Lower lobe of right lung (tissue), 2 donors: ENCODE measurements at places on chromosomes 13 and 19.
A peak's percentile ranks its signal among the peaks of the same experiment; 100 is the strongest.

DNA sequence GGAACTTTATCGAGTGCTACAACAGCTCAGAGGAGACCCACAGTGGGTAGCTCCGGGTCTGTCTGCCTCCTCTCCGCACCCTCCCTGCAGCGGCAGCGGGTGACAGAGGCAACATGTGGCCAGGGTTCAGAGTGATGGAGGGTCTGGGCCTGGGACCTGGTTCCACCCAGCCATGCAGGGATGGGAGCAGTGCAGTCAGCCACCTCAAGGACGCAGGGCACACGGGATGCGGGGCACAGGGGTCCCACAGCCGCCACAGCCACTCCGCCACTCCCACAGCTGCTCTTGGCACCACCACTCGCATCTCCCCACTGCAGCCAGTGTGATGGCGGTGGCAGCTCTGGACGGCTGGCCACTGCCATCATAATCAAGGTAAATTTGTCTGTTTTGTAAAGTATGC, 892.9 kb downstream of the OLFM4 start:
- no peak for DNase-seq

DNA sequence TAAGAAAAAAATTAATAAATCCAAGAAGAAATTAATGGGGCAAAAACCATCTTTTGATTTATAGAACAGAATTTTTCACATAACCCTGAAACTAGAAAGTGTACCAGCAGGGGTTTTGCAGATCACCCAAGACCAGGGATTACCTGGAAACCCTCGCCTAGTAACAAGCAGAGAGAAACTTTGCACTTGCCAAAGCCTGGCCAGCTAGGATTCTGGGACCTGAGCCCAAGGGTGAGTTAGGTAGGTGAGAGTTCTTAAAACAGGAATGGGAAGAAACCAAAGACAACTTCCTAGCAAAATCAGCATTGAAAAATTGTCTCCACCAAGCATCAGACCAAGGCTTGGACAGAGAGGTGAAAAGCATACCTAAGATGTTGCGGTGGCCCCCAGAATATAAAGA, 247.0 kb upstream of the NBEA start:
- no peak for DNase-seq

- DNase-seq = no peak
Observed at GRCh38 chr19:31266196-31266595, 83.0 kb downstream of the TSHZ3 start.

DNA sequence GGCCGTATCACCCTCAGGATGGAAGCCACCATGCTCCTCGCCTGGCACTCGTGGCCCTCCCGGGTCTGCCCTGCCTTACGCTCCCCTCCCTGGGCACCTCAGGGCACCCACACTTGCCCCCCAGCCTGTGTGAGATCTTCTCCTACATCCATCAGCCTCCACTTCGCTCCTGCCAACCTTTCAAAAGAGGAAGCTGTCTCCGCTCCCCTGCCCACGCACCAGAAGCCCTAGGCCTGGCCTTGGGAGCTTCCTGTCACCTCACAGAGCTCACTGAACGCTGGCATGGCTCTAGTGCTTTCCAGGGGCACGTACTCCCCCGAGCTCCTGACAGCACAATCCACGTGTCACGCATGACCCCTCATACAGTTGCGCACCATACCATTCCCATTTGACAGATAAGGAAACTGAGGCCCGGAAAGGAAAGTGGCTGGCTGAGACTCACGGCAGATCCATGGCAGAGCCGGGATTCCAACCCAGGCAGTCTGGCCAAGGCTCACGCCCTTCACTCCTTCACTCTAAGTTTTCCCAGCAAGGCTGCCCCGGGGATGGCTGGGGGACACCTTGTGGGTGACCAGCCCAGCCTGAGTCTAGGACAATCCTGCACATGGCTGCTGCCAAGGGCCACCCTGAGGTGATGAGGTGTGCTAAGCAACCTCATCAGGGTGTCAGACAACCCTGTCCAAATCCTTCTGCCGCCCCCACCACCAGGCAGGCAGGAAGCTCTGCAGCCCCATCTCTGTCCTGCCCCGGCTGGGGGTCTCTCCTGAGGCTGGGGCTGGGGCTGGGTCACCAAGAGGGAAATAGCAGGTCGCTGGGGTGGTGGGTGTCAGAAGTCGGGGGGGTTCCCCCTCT, 19.3 kb downstream of the PPP1R12C start:
- peak; percentile 78 for DNase-seq

DNA sequence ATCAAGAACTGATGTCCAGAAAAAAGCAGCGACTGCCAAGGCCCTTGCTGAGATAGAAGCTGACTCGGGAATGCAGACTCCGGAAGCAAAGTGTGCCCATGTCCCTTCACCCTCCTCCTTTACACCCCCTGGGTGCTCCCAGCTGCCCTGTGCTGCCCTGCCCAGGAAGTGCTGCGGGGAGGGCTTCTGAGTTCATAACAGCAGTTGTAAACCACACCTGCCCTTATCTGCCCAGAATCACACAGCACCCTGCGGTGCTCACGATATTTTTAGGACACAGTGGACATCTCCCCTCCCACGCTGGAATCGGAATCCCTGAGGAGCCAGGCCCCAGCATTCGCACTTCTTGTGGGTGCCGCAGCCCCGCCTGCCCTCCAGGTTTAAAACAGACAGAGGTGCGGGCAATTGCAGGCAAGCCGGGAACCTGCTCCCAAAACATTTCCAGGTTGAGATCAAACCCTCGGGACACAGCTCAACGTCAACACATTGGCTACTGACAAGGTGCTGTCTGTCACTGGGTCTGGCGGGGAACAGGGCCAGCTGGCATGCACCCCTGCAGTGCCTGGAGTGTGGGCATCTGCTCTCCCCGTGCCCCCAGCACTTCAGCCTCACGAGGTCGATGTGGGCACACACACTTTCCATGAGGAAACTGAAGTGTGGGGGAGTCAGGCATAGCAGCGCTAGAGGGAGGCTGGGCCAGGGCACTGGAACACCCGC, 36.8 kb downstream of the RAB20 start:
- peak; percentile 76 for DNase-seq

- DNase-seq = no peak
Observed at GRCh38 chr13:42650506-42650905, 76.6 kb downstream of the TNFSF11 start.

- DNase-seq = no peak
Observed at GRCh38 chr13:48380581-48380980, 32.3 kb downstream of the LPAR6 start.

DNA sequence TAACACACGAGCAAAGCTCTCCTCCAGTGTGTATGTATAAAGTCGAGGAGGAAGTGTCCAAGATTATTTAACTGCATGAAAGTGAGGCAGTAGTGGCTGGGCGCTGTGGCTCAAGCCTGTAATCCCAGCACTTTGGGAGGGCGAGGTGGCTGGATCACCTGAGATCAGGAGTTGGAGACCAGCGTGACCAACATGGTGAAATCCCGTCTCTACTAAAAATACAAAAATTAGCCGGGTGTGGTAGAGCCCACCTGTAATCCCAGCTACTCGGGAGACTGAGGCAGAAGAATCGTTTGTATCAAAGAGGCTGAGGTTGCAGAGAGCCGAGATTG, 1.2 kb upstream of the ZNF20 start:
- DNase-seq = no peak

- no peak for DNase-seq
Observed at GRCh38 chr13:58190577-58190976, 559.0 kb downstream of the PCDH17 start.

DNA sequence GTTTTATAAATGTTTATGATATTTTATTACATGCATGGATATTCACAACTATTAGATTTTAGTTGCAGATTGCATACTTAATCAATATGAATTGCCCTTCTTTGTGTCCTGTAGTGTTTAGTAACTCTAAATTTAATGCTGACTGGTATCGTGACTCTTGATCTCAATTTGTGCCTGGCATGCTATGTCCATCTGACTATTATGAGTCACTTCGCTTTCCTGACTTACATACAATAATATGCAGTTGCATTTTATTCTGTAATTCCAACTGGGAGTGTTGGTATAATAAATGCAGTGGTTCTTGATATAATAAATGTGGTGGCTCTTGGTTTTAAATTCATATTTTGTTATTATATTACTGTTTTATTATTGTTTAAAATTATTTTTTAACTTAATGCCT, 277.5 kb downstream of the LIG4 start:
- no peak for DNase-seq

DNA sequence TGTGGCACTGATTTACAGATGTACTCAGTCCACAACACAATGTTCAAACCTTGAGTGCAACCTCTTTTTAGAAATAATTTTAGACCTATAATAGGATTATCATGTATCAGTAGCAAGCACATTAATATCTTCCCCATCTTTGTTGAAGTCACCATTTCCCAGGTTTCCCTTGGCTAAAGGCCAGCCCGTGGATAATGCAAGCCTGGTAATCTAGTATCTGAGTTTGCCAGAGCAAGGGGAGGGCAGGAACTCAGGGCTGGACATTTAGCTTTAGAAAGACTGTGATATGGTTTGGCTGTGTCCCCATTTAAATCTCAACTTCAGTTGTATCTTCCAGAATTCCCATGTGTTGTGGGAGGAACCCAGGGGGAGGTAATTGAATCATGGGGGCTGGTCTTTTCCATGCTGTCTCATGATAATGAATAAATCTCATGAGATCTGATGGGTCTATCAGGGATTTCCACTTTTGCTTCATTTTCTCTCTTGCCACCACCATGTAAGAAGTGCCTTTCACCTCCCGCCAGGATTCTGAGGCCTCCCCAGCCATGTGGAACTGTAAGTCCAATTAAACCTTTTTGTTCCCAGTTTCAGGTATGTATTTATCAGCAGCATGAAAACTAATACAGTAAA, 37.7 kb downstream of the SLC6A16 start:
- no peak for DNase-seq

DNA sequence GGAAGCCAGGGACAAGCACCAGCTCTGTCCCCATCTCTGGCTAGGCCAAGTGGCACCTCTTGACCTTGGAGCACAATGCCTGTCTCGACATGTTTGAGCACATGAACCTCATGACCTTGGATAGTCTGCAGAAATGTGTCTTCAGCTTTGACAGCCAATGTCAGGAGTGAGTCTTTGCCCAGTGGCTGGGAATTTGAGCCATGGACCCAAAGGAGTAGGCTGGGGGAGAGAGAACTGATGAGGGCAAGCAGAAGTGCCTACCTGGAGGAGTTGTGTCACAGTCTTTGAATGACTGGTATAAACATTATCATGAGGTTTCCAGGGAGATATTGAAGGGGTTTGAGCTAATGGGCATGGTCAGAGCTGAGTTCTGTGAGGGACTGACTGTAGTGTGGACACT, 6.7 kb upstream of the CYP4F12 start:
- DNase-seq = no peak

- peak; percentile 55 for DNase-seq
Observed at GRCh38 chr19:53463263-53463662, 4.3 kb upstream of the ZNF813 start.

DNA sequence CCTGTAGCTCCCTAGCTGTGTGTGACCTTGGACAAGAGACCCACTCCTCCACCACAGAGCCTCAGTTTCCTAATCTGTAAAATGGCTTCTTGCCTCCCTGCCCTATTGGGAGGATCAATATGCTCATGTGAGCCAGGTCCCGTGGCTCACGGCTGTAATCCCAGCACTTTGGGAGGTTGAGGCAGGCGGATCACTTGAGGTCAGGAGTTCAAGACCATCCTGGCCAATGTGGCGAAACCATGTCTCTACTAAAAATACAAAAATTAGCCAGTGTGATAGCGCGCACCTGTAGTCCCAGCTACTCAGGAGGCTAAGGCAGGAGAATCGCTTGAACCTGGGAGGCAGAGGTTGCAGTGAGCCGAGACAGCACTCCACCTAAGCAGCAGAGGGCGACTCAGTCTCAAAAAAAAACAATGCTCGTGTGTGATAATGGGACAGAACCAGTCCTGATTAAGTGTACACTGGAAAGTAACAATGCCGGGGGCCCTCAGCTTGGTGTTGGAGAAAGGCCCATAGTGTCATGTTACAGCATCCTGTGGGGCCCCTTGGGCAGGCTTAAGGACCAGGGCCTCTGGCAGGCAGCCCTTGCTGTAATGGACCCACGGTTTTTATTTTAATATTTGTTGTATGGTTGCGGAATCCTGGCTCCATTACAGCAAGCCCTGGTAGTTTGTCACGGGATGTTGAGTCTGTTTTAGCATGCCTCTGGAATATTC, 6.8 kb downstream of the RPS11 start:
- peak; percentile 60 for DNase-seq

DNA sequence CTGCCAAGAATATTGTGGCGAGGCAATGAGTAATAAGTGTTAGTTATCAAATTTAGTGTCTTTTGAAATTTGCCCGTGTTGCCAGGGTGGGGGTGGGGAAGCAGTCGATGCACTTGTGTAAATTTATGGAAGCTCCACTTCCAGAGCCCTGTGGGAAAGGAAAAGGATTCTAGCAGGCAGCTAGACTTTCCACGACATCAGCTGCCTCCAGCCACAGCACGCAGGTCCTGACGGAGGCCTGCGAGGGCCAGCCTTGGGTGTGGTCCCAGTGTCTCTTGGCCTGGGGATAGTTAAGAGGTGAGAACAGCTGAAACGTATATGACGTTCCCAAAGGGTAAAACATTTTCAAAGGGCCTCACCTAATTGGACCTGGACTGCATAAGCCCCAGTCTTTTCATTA, 433.0 kb downstream of the TSHZ3 start:
- no peak for DNase-seq

DNA sequence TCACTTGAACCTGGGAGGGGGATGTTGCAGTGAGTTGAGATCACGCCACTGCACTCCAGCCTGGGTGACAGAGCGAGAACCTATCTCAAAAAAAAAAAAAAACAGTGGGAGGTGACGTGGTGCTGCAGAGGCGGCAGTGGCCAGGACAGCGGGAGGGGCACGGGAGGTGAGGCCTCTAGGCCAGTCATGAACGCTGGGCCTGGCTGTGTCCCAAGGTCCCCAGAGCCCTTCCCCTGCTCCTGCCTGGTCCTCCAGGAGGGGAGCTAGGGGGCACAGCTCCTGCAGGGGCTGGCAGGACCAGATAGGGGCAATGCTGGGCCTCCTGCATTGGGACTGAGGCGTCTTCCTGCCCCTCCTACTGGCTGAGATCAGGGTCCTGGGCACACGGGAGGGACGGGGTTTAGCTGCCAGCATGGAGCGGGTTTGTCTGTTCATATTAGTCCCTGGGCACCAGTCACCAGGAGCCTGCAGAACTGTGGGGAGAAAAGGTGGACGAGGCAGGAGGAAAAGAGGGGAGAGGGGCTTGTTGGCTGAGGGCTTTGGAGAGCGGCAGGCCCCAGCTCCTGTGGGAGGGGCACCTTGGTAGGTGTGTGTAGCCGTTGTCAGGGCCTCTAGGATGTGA, 4.5 kb downstream of the MAP2K7 start:
- DNase-seq = no peak

DNA sequence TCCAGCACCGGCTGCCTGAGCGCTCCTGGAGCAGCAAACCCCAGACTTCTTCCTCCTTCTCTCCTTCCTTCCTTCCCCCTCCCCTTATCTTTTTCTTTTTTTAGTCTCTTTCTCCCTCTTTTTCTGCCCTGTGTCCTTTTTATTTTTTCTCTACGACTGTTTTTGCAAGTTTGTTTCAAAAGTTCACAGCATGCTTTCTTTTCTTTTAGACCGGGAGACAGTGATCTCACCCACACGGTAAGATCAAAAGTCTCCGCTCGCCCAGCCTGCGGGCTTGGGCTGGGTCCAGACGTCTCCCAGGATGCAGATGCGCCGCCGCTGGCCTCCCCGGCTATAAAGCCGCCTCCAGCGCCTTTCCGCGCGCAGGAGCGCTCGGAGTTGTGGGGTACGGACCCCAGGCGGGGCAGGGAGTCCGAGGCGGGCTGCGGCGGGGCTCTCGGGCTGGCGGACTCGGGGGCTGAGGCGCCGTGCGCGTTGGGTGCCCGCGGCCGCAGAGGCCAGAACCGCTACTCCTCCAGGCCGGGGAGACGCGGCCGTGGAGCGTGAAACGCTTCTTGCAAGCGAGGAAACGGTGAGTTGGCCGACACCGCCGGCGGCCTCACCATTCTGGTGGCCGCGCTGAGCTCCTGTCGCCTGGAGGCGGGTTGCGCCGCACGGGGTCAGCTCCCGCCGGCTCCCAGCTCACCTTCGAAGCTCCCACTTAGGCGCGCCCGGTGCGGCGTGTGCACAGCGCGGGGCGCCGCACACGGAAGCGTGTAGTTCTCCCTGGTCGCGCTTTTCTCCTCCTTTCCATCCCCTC, 2.0 kb upstream of the TSHZ3 start:
- DNase-seq = no peak
